ENCODE measurements at places on chromosomes 13 and 19.

DNA sequence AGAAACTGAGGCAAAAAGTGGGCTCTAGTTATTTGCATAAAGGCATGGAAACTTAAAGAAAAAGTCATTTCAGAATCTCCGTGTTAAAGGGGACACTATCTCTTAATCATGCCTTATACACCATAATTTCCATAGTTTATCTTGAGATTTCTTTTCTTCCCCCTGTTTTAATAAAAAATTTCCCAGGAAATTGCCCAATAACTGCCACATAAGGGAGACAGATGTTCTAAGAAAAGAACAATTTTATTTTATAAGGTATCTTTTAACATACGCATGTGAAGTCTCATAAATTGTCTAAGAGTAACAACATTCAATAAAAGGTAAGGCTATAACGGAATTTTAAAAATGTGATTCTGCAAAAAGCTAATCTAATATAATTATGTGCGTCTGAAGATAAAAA lies 371.3 kb downstream of the IRS2 start:
- no peak for DNase-seq

- peak; percentile 73 for DNase-seq
Measured at GRCh38 chr19:51016798-51017683, 2.5 kb downstream of the KLK10 start.

DNA sequence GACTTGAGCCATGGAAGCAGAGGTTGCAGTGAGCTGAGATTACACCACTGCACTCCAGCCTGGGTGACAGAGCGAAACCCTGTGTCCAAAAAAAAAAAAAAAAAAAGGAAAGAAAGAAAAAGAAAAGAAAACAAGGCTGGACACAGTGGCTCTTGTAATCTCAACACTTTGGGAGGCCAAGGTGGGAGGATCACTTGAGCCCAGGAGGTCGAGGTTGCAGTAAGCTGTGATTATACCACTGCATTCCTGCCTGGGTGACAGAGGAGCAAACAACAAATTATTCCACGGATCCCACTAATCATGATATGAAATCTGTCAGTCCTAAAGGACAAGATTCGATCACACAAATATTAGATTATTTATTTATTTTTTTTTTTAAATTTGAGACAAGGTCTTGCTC lies 3.1 kb upstream of the MYDGF start:
- no peak for DNase-seq

- no peak for DNase-seq
Measured at GRCh38 chr19:13053238-13053637, 49.4 kb downstream of the LYL1 start.

GRCh38 chr19:31072451-31072850 lies 276.8 kb downstream of the TSHZ3 start:
- no peak for DNase-seq

DNA sequence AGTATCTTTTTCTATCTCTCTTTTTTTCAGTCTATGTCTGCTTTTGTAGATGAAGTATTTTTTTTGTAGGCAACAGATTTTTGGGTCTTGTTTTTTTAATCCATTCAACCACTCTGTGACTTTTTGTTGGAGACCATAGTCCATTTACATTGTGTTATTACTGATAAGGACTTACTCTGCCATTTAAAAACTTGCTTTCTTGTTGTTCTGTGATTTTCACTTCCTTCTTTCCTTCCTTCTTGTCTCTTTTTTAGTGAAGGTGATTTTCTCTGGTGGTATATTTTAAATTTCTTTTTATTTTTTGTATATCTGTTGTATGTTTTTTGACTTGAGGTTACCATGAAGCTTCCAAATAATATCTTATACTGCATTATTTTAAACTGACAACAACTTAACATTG lies 79.5 kb downstream of the COG6 start:
- no peak for DNase-seq

GRCh38 chr19:51439021-51439465 lies 19.2 kb downstream of the SIGLEC8 start:
- DNase-seq, result no peak

- DNase-seq, result no peak
Measured at GRCh38 chr19:32519023-32519422, 62.0 kb upstream of the PDCD5 start.

- DNase-seq, result no peak
Measured at GRCh38 chr13:36848199-36848982, 29.4 kb downstream of the RFXAP start.

GRCh38 chr13:98285317-98285716 lies 108.2 kb upstream of the RNF113B start:
- DNase-seq, result no peak

GRCh38 chr13:41588899-41589298 lies 131.5 kb downstream of the RGCC start:
- DNase-seq, result peak; percentile 45

DNA sequence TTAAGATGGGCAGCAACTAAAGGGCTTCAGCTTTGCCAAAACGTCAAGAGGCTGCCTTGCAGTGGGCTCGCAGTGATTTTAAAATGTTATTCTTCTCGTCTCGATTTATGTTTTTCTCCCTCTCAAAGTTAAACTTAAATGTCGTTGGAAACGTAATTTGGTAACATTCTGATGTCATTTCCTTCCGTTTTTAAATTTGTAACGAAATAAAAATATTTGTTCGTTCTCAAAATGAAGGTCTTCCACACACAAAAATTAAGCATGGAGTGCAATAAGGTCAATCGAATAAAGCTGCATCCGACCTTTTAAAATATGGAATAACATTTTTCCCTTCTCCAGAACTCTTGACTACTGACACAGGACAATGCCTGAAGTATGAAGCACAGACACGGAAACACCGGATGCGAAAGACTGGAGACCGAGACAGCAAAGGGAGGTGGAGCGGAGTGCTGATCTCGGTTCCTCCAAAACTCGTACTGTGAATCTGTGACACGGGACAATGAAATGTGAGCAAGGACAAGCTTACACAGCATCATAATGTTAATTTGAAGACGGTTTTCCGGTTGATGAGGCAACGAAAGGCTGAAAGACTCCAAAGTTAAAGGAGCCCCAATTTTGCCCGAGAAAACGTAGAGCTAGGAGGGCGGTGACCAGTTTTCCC lies 850 bp downstream of the MTMR6 start:
- no peak for DNase-seq

GRCh38 chr13:107461751-107462150 lies 753.6 kb downstream of the LIG4 start:
- DNase-seq, result no peak

GRCh38 chr19:960020-960419 lies 24.1 kb upstream of the WDR18 start:
- DNase-seq, result no peak

GRCh38 chr13:114146173-114146572 lies 13.8 kb upstream of the RASA3 start:
- no peak for DNase-seq

DNA sequence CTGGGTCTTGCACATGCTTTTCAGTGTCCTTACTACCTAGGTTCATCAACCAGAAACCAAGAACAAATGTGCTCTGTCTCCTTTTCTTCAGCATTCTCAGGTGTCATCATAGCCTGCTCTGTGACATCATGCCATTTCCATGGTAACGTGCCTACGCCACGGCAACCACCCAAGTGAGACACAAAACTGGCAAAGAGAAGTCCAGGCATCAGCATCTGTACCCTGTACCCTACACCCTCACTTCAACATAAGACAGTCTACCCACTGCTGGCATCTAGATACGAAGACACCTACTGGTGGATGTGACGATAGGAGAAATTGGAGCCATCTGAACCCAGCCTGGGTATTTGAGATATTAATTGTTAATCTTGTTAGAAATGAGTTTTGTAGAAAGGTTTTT lies 13.3 kb downstream of the ZC3H4 start:
- DNase-seq, result no peak

DNA sequence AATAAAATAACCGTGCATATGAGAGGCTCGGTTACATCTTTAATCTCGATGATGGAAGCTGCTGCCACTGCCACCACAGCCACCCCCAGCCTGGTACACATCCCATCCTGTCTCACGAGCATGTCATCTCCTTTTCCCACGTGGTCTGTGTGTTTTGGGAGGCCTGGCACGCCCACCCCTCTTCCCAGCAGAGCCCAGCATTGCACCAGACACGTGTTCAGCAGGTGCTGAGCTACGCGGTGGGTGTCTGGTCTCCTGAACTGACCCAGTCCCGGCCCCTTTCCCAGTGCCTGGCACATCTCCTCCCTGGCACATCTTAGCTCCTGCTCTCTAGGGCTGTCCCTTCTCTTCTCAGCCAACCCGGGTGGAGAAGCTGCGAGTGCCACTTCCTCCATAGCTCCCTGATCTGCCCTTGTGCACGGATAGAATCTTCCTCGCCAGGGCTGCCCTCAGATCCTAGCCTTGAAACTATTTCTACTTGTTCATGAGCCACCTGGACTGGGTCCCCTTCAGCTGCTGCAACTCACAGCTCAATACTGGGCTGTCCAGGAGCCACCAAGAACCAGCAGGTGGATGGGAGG lies 36.8 kb upstream of the ZNF536 start:
- DNase-seq, result no peak

DNA sequence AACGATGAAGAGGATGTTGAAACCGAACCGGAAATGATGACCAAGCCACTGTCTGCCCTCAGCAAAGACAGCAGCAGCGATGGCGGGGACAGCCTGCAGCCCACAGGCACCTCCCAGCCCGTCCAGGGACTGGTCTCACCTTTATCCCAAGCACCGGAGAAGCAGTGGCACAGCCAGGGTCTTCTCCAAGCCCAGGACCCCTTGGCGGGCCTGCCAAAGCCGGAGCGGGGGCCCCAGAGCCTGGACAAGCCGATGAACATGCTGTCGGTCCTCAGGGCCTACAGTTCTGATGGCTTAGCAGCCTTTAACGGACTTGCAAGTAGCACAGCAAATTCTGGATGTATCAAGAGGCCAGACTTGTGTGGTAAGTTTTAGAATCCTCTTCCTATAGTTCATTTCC lies 177.0 kb downstream of the ZNF536 start:
- no peak for DNase-seq

DNA sequence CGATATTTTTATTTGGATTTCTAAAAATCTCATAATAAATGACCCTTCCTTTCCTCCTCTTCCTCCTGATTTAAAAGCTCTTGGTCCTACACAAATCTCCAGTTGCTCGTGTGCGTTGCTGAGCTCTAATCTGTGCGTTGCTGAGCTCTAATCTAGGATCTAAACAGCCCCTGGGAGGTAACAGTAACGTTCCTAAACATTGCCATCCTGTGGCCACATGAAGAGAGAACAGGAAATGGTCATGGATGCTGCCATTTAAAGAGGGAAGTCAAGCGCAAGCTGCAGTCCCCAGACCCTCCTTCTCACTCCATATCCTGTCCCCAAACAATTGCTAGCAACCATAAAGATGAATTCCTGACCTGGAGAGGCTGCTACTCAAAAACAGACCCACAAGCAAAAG lies 170.8 kb downstream of the NUFIP1 start:
- DNase-seq, result no peak

DNA sequence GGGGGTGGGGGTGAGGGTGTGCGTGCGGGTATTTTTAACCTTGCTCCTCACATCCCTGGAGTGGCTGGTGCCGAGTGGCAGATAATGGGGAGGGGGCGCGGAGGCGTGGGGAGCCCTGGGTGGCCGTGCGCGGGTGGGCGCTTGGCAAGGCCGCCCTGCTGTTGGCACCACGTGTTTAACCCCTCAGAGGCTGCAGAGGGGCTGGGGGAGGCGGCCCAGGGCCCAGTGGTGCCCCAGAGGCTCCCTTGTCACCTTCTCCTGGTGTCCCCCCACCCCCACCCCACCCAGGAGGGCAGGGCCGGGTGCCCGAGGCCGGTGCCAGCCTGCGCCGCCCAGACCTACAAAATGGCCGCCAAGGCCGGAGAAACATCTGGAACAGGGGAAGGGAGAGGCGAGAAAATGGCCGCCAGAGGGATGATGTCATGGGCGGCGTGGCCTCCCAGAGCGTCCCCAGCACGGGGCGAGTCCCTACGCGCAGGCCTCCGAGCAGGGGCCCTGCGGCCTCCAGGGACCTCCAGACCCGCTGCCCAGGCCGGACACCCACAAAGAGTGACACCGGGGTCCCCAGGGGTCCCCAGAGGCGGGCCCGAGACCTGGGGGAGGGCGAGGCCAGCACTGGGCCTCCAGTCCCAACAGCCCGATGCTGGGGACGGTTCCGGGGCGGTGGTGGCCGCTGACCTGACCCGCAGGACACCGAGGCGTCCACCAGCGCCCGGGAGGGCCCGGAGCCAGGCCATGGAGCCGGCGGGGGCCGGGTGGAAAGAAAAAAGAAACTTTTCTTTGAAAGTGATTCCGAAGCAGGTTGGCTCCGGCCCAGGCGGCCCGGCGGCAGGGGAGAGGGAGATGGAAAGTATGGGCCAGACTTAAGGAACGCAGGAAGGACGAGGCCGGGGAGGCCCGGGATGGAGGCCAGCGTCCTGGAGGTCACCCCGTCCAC lies 38.2 kb downstream of the NFIC start:
- no peak for DNase-seq

- DNase-seq, result no peak
Measured at GRCh38 chr19:12346896-12347295, 13.5 kb upstream of the ZNF563 start.

DNA sequence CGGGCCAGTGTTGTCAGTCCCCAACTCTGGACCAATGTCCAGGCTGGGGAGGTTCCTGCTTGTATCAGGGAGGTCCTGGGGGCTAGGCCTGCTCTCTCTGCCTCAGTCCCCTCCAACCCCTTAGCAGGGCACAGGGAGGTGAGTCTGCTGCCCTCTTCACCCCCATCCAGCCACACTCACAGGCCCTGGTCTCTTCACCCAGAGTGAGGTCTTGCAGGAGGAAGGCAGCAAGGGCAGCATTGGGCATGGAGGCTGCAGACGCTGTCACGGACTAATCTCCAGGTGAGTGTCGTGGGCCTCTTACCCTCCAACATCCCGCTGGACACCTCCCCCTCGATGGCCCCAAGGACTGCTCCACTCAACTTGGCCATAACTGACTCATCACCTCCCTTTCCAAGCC lies 11.9 kb upstream of the SIGLEC11 start:
- no peak for DNase-seq

DNA sequence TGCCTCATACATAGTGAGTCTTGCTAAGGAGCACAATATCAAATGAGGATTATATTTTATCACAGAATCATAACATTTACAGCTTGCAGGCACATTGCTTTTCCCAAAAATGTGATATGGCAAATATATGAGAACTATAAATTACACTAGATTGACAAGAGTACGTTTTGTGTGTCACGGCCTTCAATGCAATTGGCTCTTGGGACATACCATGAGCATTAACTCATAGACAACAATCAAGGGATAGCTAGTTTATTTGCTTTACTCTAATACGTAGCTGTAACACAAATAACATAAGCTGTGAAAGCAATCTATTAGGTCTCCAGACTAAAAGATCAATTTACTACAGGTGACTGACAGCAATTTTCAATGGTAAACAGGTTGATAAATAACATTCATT lies 17.8 kb downstream of the LHFPL6 start:
- no peak for DNase-seq

DNA sequence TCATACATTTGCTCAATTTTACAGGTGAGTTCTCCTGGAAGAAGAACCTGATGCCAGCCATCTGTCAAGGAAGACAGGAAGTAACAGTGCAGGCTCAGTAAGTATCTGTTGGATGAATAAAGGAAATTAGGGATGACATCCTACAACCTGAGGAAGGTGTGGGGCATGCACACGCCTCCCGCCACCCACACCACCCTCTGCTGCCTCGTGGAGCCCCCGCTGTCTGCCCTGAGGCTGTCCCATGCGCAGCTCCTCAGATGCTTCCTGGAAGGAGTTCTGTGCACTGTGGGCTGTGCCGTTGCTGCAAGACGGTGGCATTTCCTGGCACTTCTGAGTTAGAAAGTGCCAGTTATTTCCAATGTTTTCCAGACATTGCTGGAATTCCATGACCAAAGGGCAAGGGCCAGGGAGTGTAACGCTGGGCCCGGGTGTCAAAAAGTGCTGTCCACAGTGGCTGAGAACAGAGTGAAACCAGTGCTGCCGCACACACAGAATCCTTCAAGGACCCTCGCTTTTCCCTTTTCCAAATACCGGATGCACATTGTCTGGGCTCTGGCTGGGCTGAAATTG lies 4.2 kb upstream of the TEX29 start:
- DNase-seq, result no peak
